ENCODE measurements at places on chromosomes 3 and 15. TPM values are rescaled to one million over a fixed set of nuclear protein-coding genes. Genes with fewer than 3 reads are reported as not detected.

The TCTA gene
- 17.3 TPM for polyA plus RNA-seq

The DNAH12 gene
- 0.51 TPM for polyA plus RNA-seq

The UPK1B gene
- polyA plus RNA-seq: 0.11 TPM

- DNase-seq: no peak
Observed at GRCh38 chr3:63240381-63240902, 37.7 kb upstream of the SYNPR start.

DNA sequence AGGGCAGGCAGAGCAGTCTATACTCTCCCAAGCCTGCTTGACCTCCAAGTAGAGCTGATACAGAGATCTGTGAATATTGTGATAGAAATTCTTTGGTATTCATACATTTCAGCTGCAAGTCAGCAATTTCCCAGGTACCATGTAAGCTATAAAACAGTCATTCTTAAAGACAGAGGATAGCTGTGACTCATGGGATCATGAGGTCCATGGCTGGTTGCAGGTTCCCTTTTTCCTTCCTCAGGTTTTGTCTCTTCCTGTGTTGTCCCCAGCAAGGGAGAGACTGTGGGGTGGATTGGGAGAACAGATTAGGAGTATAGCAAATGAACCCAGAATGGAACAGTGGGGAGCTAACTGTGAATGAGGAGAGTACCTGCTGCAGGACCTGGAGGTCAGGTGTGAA, 5.4 kb upstream of the P4HTM start:
- DNase-seq: no peak

The PLSCR5 gene
- not detected for polyA plus RNA-seq

The MCF2L2 gene
- 0.65 TPM for polyA plus RNA-seq

The MESP1 gene
- 0.57 TPM for polyA plus RNA-seq

The PRSS50 gene
- not detected for polyA plus RNA-seq

The OR5K3 gene
- polyA plus RNA-seq: not detected

- DNase-seq: peak; percentile 39
Observed at GRCh38 chr15:48440084-48440483, 108.9 kb downstream of the DUT start.

- no peak for DNase-seq
Observed at GRCh38 chr3:165749821-165750220, 87.4 kb downstream of the BCHE start.

GRCh38 chr3:191329654-191330529, at the start of gene UTS2B:
TSS of gene UTS2B (minus strand) at chr3:191330526. CDS start at chr3:191282189, 48,337 bp downstream.
- peak; percentile 70 for DNase-seq
